ENCODE measurements at places on chromosomes 7 and 10.

DNA sequence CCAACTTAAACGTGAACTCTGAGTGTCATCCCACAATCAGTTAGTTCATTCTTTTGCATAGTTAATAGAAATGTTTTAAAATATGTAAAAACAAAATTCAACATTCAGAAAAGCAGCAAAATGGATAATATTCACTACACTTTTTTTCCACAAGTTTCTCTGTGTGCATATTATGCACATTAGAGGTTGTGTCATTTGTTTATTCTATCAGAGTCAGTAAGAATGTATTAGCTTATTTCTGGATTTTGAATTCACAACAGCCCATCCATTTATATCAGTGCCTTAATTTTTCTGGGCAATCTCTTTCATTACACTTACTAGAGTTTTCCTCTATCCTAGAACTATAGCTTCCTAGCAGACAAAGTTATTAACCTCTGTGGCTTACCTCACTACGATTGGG lies 432.7 kb upstream of the SEMA3A start:
- H3K27me3 ChIP-seq, result no peaks in the 10 kb centered on the region
- H3K27ac ChIP-seq, result no peak overlapping the region
- DNase-seq, result no peak
- H3K36me3 ChIP-seq, result no peaks in the 10 kb centered on the region
- no peak overlapping the region for H3K4me3 ChIP-seq
- H3K4me1 ChIP-seq, result no peaks in the 10 kb centered on the region

DNA sequence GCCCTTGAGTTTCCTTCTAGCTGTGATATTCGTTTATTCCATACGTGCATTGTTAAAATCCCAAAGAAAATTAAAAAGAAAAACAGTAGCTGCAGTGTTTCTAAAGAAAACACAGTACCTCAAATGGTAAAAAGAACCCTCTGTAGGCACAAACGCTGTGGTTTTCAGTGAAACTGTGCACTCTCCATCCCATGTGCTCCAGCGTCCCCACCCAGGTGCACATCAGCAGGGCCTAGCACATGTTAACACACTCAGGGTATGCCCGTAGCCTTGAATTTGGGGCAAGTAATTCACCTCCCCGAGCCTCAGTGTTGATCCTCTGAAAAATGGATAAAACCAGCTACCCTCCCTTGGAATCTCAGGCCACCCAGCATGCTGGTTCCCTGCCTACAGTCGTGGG lies 9.5 kb downstream of the SLC18A2 start:
- no peak overlapping the region for H3K4me3 ChIP-seq
- no peaks in the 10 kb centered on the region for H3K4me1 ChIP-seq
- no peaks in the 10 kb centered on the region for H3K27me3 ChIP-seq
- no peak overlapping the region for H3K27ac ChIP-seq
- no peak for DNase-seq

DNA sequence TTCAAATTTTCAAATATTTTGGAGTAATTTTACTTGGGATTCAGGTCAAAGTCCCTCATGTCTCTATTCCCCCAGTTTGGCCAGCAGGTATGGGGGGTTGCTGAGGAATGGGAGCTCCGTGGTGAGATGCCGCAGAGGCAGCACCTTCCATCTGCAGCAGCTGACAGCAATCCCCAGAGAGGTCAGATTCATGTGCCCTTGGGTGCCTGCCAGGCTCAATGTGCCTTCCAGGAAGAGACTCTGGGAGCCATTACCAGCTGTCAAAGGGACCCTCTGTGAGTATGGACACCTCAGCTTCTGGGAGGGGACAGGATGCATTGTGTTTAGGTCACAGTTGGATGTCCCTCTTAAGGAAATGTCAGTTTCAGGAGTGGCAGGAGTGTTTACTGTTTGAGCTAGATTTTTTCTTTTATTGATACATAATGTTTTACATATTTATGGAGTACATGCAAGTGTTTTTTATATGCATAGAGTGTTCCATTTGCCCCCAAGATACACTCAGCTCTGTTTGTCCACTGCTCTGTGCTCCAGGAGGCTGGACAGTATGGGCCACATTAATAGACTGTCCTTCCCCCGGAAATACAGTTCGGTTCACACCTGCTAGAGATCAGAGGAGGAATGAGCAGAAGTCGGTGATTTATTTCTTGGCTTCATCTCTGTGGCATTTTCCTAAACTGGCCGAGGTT lies 75.3 kb upstream of the GRB10 start:
- H3K4me3 ChIP-seq, result no peak overlapping the region
- H3K27me3 ChIP-seq, result no peaks in the 10 kb centered on the region
- no peak overlapping the region for H3K27ac ChIP-seq
- H3K36me3 ChIP-seq, result no peaks in the 10 kb centered on the region
- no peaks in the 10 kb centered on the region for H3K4me1 ChIP-seq

- DNase-seq, result no peak
- H3K36me3 ChIP-seq, result no peaks in the 10 kb centered on the region
- peaks cover 23% of the 10 kb centered on the region for H3K4me1 ChIP-seq
- no peak overlapping the region for H3K27ac ChIP-seq
- H3K4me3 ChIP-seq, result no peak overlapping the region
- no peaks in the 10 kb centered on the region for H3K27me3 ChIP-seq
Observed at GRCh38 chr7:77335581-77335980, 80.6 kb downstream of the GSAP start.

Measured in CD4-positive, alpha-beta memory T cell (primary cell).